ENCODE measurements at places on chromosomes 6 and 20.
A peak's percentile ranks its signal among the peaks of the same experiment; 100 is the strongest.

DNA sequence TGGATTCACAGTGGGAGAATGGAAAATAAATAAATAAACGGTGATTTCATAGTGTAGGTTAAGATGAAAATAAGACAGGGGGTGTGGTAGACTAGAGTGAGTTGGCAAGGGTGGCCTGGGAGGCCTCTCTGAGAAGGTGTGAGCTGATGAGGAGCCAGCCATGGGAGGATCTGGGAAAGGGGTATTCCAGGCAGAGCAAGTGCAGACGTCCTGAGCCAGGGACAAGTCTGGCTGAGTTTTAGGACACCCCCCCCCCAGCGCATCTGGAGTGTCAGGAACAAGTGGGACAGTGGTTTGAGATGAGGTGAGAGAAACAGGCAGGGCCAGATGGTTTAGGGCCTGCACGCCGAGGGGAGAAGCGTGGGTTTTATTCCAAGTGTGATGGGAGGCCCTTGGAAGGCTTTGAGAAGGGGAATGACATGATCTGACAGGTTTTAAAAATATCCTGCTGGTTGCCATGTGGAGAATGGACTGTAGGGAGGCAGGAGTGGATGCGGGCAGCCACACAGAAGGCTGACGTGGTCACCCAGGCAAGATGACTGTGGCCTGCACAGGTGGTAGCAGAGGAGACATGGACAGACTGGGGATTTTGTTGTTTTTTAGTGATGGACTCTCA, 21.1 kb upstream of the CCM2L start:
- no peak for DNase-seq

GRCh38 chr6:151247490-151247889, 7.7 kb downstream of the AKAP12 start:
- no peak for DNase-seq

DNA sequence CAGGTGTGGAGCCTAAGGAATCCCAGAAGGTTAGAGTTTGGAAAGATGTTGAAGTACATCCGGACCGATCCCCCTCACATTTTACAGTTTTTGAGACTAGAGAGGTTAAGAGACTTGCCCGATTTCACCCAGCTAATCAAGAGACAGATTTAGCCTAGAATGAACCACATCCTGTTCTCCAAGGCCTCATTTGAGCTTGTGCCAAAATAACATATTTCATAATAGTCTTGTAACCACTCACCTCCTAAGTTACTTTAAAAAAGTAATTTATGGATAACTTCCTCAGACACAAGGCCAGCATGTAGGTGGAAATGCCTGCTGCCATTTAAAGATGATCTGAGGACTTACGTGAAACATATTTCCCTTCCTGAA, 39.8 kb upstream of the ARHGAP18 start:
- DNase-seq: peak; percentile 84

GRCh38 chr6:109491207-109491938, 8.4 kb upstream of the ZBTB24 start:
- peak; percentile 14 for DNase-seq

- no peak for DNase-seq
These were observed 101.0 kb upstream of the SPACA1 start for GRCh38 chr6:87946669-87947068.
